ENCODE measurements at places on chromosomes 13 and 19.

GRCh38 chr19:38024992-38025908 lies 118.2 kb downstream of the SIPA1L3 start:
- DNase-seq, result no peak

DNA sequence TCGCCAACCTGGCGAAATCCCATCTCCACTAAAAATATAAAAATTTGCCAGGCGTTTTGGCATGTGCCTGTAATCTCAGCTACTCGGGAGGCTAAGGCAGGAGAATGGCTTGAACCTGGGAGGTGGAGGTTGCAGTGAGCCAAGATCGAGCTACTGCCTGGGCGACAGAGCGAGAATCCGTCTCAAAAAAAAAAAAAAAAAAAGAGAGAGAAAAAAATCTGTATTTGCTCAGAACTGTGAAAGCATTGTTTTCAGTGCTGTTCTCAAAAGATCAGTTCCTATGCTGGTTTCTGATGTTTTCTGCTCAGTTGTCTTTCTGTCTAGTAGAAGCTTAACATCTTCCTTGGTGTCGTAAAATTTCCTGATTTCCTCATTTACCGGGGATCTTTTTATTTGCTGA lies 2.5 kb downstream of the SF3A2 start:
- DNase-seq, result no peak

- DNase-seq, result no peak
Measured at GRCh38 chr19:31725051-31725450, 375.8 kb upstream of the TSHZ3 start.

DNA sequence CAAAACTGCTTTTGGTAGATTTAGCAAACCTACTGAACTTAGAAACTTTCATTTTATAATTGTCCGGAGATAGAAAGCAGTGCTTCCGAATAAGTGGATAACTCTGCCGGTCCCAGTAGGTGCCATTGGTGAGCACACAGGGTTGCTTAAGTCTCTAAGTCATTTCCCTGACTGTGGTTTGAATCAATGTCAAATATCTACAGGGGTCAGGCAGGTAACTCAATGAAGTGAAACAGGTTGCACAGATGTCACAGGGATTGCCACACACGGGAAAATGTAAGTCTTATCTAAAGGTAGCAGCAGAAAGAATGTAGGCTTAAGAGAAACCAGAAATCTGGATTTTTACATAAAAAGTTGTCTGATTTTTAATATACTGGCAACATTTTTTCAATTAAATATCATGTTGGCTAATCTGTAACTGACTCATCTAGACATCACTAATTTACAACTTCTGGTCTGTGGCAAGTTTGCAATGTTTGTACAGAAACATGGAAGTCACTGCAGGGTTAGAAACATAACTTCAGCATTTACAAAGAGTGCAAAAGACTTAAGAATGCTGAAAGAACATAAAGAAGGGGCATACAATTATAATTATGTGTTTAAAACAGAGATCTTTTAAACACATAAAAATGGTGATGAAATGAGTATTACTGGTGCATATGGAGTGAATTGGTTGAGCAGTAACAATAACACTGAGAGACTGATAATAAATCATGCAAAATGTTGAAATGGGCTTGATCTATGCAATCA lies 14.3 kb upstream of the LRRC63 start:
- DNase-seq, result no peak

- DNase-seq, result no peak
Measured at GRCh38 chr13:79448413-79448812, 32.5 kb upstream of the NDFIP2 start.

DNA sequence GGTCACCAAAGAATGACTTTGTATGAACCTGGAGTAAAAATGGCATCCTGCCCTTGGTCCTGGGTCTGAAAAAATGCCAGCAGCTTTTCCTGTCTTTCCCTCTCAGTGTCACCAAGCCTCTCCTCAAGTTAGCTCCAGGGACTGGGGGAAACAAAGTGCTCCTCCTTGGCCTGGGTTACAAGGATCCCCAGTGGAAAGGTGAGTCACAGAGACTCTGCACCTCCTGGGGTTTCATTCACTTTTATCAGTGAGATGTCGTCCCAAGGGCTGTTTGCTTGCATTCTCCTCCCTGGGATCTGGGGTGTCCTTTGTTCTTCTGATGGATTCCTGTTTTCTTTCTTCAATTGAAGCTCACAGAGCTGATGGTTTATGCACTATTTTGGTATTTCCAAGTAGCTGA lies 93.2 kb upstream of the CSNK1A1L start:
- DNase-seq, result no peak

GRCh38 chr19:32199501-32200040 lies 145.8 kb upstream of the ZNF507 start:
- no peak for DNase-seq

DNA sequence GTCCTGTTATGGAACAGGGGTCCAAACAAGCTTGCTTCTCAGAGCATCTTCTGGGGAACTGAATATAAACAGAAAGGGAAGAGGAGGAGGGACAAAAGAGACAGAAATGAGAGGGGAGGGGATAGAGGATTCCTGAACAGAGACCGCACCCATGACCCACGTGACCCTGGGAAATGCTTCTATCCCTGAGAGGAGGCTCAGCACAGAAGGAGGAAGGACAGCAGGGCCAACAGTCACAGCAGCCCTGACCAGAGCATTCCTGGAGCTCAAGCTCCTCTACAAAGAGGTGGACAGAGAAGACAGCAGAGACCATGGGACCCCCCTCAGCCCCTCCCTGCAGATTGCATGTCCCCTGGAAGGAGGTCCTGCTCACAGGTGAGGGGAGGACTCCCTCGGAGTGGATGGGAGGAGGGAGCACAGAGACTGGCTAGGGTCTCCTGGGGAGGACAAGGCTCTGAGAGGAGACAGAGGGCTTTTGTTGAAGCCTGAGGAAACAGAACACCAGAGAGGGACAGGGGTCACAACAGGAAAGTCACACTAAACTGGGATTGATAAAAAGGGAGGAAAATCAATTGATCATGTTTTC lies at the start of gene CEACAM6:
Gene CEACAM6, plus strand, starts transcription at position 203 of the 586 bp plus-strand sequence. Its CDS starts 109 bp downstream, at position 312.
- no peak for DNase-seq

GRCh38 chr13:111506125-111506524 lies 185.7 kb downstream of the TEX29 start:
- DNase-seq, result no peak

- DNase-seq, result no peak
Measured at GRCh38 chr19:41537789-41538188, 38.2 kb upstream of the CEACAM21 start.

GRCh38 chr19:11463391-11463790 lies 17.5 kb downstream of the ELAVL3 start:
- DNase-seq, result no peak

DNA sequence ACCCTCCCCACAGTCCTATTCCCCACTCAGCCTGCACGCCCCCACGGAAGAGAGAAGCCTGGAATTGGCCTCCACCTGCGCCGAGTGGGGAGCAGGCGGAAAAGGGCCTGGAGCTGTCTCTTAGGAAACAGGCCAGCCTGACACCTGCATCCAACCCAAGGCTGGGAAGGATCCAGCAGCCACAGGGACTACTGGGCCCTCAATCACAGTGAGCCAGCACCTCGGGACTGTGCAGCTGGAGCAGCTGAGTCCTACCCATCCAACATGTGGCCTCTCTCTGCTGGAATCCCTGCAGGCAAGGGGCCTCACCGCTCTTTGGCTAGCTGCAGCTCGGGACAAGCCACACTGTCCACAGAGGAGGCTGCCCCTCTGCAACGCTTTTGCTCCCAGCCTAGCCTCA lies 8.3 kb upstream of the EPHX3 start:
- DNase-seq, result no peak

- no peak for DNase-seq
Measured at GRCh38 chr13:45728759-45729158, 26.6 kb downstream of the CBY2 start.

DNA sequence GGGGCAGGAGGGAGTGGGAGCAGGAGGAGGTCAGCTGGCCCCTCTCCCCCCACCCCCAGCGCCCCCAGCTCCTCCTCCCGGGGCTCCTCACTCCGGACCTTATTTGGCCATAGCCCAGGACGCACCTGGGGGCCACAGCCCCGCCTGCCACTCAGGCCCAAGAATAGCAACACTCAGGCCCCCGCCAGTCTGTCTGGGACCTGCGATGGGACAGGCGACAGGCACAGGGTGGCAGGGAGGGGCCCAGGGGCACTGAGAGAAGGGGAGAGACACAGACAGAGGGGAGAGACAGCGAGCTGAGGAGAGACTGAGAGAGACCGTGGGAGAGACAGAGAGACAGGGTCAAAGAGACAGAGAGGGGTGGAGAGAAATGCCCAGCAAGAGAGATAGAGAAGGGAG lies 10.2 kb downstream of the JOSD2 start:
- DNase-seq, result no peak

DNA sequence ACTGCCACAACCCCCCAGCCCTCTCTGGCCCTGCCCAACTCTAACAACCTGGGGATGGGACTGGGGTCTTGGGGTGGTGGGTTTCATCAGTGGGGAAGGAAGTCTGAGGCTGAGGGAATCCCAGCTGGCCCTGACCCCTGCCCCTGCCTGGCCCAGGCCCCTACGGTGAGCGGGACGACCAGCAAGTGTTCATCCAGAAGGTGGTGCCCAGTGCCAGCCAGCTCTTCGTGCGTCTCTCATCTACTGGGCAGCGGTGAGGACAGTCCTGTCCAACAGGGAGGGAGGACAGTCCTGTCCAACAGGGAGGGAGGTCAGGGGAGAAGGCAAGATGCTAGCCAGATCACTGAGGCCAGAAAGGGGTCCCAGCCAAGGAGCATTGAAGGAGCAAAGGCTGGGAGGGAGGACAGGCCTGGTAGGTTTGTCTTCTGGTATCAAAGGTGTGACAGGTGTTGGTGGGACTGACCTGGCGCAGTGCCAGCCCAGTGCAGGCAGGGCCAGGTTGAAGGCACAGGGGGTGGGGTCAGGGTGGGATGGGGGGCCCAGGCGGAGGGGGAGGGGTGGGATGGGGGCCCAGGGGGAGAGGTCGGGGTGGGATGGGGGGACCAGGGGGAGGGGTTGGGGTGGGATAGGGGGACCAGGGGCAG lies 12.1 kb upstream of the LTBP4 start:
- DNase-seq, result no peak

DNA sequence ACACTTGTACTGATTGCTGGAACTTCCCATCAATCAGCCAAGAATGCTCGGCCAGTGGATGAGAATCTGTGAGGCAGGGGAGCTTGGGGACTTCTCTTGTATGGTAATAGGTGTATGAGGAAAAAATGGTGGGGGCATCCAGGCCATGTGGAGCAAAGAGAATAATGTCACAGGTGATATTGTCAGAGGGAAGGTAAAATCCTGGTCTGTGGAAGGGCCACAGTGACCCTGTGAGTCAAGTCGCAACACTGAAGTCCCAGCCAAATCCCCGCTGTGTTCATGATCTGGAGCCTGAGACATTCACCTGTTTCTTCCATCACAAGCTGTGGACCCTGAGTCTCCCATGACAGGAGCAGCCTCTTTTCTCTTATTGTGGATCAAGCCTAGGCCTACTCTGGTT lies 8.1 kb downstream of the PSG7 start:
- DNase-seq, result no peak

- DNase-seq, result no peak
Measured at GRCh38 chr13:58617880-58618665, 986.5 kb downstream of the PCDH17 start.

- DNase-seq, result no peak
Measured at GRCh38 chr13:60075850-60076249, 87.9 kb downstream of the DIAPH3 start.

- no peak for DNase-seq
Measured at GRCh38 chr13:111184458-111185401, 69.6 kb downstream of the ARHGEF7 start.

- DNase-seq, result no peak
Measured at GRCh38 chr13:98740131-98740530, 12.3 kb downstream of the SLC15A1 start.

DNA sequence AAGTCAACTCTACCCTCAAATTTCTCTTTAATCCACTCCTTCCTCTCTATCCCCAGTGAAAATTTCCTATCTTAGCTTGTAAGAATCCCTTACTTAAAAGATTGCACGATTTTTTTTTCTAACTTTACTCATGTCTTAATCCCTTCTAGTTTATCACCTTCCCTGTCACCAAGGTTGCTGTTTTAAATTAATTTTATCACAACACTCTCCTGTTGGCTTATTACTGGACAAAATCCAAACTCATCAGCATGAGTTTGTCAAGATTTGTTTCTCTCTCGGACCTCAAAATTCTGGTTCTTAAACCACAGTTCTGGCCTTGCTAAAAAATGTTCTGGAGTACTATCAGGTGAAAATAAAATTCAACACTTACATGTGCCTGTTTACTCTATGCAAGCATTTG lies 959.1 kb upstream of the SLC10A2 start:
- DNase-seq, result no peak

GRCh38 chr13:27968316-27969081 lies 616 bp downstream of the CDX2 start:
- no peak for DNase-seq

DNA sequence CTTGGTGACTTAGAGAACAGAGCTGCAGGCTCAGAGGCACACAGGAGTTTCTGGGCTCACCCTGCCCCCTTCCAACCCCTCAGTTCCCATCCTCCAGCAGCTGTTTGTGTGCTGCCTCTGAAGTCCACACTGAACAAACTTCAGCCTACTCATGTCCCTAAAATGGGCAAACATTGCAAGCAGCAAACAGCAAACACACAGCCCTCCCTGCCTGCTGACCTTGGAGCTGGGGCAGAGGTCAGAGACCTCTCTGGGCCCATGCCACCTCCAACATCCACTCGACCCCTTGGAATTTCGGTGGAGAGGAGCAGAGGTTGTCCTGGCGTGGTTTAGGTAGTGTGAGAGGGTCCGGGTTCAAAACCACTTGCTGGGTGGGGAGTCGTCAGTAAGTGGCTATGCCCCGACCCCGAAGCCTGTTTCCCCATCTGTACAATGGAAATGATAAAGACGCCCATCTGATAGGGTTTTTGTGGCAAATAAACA lies 9.9 kb downstream of the APOC1 start:
- no peak for DNase-seq

DNA sequence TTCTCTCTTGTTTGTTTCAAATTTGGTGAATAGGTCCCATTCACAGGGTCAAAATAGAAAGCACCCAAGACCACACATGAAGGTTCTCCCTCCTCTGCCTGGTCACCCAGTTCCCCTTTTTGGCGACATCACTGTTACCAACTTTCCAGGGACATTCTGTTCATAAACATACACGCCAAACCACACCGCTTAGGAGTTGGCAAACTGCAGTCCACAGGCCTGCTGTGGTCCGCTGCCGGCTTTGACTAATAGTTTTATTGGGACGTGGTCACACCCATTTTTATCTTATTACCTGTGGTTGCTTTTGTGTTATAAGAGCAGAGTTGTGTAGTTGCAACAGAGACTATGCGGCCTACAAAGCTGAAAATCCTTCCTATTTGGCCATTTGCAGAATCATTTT lies 24.2 kb downstream of the UHRF1 start:
- no peak for DNase-seq

- no peak for DNase-seq
Measured at GRCh38 chr13:63184693-63185092, 1769.0 kb upstream of the PCDH20 start.

DNA sequence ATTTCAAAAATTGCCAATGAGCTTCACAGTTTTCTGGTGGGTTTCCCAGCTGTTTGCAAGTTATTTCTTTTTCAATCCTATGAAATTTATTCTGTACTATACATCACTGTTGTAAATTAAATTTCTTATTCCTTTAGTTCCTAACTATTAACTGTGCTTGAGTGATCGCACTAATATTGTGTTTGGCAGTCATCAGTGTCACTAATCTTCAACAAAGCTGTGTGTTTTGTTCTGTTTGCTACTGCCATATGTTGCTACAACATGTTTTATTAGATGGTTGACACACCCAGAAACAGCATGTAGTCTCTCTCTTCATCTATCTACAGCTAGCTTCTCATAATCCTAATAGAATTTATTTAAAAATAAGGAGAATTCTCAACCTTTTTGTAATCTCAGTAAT lies 453.6 kb upstream of the PRR20A start:
- no peak for DNase-seq

- DNase-seq, result no peak
Measured at GRCh38 chr13:112128331-112128610, 61.3 kb downstream of the SOX1 start.

- no peak for DNase-seq
Measured at GRCh38 chr19:43690890-43691289, 20.9 kb upstream of the PLAUR start.

Measured in activated CD4-positive, alpha-beta T cell treated with anti-CD3 and anti-CD28 coated beads for 24 hours (primary cell).